ENCODE measurements at places on chromosomes 11 and 22.

DNA sequence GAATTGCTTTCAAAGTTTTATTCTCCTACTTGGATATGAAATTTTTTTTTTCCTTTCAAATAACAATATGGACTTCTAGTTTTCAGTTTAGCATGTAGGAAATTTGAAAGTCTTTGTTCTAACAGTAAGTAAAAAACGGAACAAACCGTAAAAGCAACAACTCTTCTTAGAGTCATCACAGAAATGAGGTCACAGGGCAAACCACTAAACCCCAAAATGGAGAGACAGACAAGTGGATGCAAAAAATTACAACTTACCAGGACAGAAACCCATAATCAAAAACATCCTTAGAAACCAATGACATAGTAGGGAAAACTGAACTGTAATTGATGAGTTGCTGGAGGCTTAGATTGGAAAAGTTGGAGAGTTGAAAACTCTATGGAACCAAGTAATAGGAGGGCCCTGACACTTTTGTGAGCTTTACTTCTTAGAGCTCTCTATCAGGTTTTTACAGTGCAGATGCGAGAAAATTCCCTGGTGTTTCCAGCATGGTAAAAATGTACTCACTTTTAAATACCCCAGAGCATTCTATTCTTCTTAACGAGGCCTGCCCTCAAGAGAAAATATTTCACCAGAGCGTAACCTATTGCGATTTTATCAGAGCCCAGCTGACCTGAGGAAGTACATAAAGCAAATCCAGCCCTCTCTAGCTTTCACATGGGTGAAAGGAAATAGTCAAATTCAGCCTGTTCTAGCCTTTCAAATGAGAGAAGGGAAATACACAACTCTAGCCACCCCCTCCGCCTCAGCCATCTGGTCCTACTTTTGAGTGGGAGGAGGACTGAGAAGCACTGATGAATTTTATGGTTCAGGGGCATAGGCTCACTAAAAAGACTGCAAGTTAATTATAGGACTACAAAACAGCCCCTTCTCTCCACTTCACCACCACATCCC lies 39.1 kb downstream of the CASP12 start:
- DNase-seq = no peak

GRCh38 chr11:111370902-111371578 lies 8.0 kb downstream of the POU2AF1 start:
- peak; percentile 34 for DNase-seq

GRCh38 chr11:35798423-35798822 lies 135.8 kb downstream of the TRIM44 start:
- no peak for DNase-seq

- no peak for DNase-seq
Measured at GRCh38 chr11:117940736-117941135, 11.5 kb upstream of the TMPRSS13 start.

- no peak for DNase-seq
Measured at GRCh38 chr22:32765132-32765618, 36.3 kb upstream of the TIMP3 start.

DNA sequence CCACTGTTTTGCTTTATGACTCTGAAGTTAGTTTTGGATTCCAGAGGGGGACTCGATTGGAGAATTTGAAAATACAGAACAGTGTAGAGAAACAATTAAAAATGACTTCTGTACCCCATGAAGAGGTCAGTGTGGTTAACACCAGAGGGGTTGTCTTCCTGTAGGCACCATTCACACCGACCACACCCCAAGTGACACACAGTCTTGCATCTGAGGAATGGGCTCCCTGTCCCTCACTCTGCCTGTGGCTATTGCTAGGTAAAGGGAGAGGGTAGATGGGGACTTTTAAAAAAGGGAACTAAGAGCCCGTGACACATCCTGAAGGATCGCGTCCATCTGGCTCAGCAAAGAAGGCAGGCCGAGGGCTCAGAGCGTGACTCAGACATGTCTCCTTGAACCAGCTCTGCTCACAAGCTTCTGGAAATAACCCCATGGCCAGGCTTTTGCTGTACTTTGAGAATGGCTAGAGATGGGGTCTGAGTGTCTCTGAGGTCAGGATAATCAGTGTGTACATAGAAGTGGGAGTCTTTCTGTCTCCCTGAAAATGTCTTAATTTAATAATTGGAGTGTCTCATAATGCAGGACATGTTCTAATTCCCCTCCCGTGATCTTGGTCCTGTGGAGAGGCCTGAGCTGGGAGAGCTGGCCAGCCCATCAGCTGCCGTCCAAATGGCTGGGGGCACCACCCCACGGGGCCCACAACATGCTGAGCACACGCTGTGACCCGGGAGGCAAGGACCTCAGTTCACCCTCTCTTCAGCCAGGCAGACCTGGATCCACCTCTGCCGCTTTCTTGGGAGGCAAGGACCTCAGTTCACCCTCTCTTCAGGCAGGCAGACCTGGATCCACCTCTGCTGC lies 39.3 kb downstream of the SGSM1 start:
- DNase-seq = no peak
